Dorsolateral prefrontal cortex (tissue), 122 donors: ENCODE measurements at places on chromosomes 6 and 20. TPM values are rescaled to one million over a fixed set of nuclear protein-coding genes. Genes with fewer than 3 reads are reported as not detected.
A peak's percentile ranks its signal among the peaks of the same experiment; 100 is the strongest.

- DNase-seq: no peak
These were observed 147.7 kb upstream of the DST start for GRCh38 chr6:56790414-56790813.

DNA sequence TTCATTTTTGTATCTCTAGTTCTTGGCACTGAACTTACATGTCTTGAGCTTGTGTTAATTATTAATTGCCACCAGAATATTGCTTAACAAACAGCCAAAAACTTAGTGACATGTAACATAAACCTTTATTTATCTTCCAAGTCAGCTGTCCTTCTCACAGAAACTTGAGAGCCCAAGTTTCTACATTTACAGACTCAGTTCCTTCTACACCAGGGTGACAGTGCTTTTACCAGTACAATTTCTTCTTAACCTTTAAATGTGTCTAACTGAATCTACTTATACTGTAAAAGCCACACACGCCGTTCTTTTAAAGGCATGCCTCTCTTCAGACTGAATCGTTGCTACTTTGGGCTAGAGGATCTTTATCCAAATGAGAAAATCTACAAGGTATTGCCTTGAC lies 539.2 kb downstream of the GRIK2 start:
- no peak for DNase-seq

DNA sequence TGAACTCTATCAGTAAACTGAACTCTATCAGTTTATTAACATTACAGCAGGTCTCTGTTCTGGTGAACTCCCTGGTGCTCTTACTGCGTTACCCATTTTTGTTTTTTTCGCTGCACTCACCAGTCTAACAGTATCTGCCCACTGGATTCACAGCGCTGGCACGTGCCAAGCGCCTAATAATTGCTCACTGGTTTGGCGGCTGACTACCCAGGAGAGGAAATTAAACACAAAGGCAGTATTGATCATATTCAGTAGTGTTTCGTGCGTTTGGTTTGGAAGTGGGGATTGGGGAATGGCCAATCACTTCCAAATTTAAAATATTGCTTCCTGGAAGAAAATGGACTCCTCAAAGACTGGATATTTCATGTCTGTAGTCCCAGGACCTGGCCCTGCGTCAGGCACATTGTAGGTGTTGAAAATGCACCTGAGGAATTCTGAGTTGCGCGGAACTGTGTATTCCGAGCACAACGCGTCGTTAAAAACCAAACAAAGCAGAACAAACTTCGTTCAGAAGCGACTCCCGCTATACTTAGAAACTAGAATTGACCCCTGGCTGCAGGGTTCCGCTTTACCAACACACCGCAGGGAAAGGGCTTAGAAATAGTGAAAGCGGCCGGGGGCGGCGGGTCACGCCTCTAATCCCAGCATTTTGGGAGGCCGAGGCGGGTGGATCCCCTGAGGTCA lies 1.1 kb upstream of the RPS12 start:
- DNase-seq: no peak

DNA sequence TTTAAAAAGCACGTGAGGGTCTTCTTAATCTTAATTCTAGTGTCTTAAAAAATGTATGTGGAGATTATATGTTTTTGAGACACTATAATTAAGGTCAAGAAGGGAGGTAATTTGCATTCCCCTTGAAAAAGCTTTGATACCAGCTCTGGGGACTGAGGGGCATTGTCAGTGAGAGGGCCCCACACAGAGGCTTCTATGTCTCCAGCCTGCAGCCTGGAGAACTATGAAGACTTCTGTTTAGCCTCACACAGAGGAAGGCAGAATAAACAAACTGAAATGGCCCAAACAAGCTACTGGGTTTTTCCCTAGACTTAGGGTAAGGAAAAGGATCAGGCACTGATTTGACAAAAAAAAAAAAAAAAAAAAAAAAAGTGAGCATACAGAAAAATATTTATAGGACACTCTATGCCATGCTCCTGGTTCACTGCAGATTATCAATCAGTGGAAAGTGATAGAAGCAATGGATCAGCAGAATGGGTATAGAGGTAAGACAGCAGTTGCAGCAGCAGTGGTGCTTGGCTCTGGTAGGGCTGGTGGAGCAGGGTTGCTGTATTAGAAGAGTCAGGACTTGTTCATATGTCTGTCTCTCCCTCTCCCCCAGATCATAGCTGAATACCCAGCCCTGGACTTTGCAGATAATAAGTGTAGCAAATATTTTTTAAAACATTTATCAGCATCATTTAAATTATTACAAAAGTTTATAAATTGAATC lies 85.4 kb downstream of the KLHL32 start:
- DNase-seq: peak; percentile 57

The MYB gene
- total RNA-seq: not detected

- no peak for DNase-seq
These were observed 37.0 kb upstream of the ENPP1 start for GRCh38 chr6:131770776-131771175.

The HLA-DQA2 gene
- 0.93 TPM for total RNA-seq

The ARFGEF3 gene
- total RNA-seq: 73.6 TPM

DNA sequence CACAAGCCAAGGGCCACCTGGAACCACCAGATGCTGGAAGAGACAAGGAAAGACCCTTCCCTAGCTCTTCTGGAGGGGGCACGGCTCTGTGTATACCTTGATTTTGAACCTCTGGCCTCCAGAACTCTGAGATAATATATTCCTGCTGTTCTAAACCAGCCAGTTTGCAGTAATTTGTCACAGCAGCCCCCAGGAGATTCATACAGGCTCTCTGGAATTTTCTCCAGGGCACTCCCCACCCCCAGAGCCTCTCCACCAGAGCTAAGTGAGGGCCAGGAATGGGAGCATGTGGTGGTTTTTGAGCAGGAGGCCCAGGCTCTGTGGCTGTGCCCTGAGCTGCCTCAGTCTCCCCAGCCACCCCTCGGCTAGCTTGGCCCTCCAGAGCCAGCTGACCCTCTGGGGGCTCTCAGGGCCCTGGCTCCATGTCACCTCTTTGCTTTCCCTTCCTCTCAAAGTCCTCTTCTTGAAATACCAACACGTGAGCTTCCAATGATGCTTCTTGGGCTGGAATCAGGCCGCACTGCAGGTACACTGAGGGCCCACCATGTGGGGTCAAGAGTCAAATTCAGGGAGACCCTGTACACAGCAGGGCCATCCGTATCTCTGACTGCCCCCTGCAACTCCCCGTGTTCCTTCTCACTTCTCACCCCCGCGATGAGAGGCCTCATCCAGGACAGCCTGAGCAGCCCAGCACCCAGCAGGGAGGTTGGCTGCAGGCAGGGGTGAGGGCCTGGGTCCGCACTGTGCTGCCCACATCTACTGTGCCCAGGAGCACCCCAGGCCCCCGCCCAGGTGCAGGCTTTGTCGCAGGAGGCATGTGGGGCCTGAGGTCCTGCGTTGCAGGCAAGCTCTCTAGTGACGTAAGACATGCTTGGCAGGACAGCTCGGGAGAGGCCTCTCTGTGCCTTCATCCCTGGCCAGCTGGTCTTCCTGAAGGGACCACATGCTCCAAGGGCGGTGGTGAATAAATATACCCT lies 155.5 kb downstream of the ANKRD60 start:
- no peak for DNase-seq

- no peak for DNase-seq
These were observed 122.8 kb downstream of the UST start for GRCh38 chr6:148869585-148869984.

- DNase-seq: no peak
These were observed 9.4 kb downstream of the RAB5IF start for GRCh38 chr20:36614781-36615557.

The DEFB124 gene
- not detected for total RNA-seq

DNA sequence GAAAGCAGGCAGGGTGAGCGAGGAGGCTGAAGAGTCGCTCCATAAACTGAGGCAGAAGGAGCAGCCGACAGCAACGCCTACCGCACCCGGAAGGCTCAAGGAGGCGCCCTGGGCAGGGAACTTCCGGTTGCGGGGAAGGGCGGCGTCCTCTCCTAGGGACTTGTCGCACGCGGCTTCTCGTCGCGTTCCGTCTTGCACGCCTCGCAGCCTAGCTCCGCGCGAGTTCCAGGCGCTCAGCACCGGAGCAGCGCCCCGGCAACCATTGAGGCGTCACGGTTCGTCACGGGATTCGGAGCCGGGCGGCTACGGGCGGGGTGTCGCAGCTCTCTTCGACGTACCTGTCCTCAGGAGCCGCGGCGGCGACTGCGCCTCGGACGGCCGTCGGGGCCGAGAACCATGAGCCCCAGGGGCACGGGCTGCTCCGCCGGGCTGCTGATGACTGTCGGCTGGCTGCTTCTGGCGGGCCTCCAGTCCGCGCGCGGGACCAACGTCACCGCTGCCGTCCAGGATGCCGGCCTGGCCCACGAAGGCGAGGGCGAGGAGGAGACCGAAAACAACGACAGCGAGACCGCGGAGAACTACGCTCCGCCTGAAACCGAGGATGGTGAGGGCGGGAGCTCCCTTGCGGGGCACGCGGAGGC lies at the start of gene SPACA1:
SPACA1 (plus strand) TSS at position 332 of the 641 bp plus-strand sequence; CDS start at position 397, 65 bp downstream.
- DNase-seq: no peak
